GM12878 (cell line): ENCODE measurements at places on chromosomes 6 and 20. TPM values are rescaled to one million over a fixed set of nuclear protein-coding genes. Genes with fewer than 3 reads are reported as not detected.

DNA sequence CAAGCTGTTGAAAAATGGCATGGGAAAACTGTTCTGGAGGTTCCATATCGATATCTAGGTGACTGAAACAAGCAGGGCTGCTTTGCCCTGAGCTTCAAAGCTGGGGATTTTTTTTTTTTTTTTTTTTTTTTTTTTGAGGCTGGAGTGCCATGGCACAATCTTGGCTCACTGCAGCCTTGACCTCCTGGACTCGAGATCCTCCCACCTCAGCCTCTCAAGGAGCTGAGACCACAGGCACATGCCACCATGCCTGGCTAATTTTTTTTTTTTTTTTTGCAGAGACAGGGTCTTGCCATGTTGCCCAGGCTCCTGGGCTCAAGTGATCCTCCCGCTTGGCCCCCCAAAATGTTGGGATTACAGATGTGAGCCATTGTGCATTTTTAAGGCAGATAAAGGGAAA, 11.0 kb downstream of the ERGIC3 start:
- DNase-seq: no peak

DNA sequence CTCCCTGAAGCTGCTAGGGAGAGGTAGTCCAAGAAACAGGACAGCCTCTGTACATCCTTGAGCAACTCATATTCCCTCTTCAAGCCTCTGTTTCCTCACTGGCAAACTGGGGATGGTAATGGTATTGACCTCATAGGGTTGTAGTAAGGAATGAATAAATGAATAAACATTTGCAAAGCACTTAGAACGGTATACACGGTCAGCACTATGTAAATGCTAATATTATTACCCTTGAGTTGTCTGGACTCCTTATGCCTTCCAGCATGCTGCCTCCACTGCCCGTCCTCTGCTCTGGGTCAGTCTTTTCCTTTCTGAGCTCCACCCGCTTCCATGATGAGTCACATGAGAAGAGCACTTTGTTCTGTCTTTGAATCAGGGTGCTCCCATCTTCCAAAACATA, 50.6 kb downstream of the KHDC1L start:
- no peak for DNase-seq

DNA sequence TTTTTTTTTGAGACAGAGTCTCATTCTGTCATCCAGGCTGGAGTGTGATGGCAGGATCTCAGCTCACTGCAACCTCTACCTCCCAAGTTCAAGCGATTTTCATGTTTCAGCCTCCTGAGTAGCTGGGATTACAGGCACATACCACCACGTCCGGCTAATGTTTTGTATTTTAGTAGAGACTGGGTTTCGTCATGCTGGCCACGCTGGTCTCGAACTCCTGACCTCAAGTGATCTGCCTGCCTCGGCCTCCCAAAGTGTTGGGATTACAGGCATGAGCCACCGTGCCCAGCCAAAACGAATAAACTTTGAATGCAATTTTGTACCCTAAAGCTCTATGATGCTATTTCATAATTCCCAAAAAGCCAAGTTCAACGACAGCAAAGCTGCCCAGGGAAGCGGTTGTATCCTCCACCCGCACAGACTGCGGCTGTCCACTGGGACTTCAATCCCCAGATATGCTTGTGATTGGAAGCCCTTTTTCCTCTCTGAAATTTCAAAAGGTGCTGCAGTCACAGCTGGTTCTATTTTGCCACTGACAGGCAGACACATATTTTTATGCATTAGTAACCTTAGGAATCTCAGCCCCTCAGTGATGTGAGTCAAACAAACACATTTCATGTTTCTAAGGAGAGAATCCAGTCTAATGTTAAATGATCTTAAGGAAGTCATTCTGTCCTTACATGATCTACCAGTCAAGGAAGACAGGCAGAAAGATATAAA, 8.7 kb upstream of the RAMACL start:
- no peak for DNase-seq

- DNase-seq: no peak
These were observed 50.9 kb downstream of the MYH7B start for GRCh38 chr20:35006531-35006971.

- no peak for DNase-seq
These were observed 969.1 kb upstream of the DEFB115 start for GRCh38 chr20:30288346-30288745.

UTRN gene
- total RNA-seq: 29.2 and 33.2 TPM in 2 replicates

HLA-DQB2 gene
- total RNA-seq: 26.7 and 27.1 TPM in 2 replicates
